ENCODE measurements at places on chromosomes 12 and 14.

DNA sequence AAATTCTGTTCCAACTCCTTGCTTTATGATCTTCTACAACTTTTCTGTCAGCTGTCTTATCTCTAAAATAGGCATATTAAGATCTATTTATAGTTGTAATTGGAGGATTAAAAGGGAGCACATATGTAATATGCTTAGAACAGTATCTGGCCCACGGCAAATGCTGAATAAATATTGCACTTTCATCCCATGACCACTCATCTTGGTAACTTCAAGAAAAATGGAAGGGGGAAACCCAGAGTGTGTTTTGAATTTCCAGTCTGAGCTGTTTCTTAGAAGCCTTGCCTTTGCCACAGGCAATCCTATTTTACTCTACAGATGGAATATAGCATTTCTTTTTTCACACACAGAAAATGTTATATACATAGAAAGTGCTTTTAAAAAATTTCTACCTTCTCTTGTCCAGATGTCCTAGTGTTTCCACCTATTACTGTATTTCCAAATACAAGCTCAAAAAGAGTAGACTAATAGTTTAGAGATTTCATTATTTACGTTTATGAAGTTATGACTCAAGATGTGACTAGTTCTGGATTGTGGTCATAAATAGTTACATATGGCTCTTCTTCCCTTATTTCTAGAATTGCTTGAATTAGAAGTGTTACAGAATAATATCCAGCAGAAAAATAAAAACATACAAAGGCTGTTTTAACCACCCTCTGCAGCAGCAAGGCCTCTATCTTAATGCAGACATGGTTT is 6.2 kb upstream of the STXBP6 start:
- no peak for DNase-seq

DNA sequence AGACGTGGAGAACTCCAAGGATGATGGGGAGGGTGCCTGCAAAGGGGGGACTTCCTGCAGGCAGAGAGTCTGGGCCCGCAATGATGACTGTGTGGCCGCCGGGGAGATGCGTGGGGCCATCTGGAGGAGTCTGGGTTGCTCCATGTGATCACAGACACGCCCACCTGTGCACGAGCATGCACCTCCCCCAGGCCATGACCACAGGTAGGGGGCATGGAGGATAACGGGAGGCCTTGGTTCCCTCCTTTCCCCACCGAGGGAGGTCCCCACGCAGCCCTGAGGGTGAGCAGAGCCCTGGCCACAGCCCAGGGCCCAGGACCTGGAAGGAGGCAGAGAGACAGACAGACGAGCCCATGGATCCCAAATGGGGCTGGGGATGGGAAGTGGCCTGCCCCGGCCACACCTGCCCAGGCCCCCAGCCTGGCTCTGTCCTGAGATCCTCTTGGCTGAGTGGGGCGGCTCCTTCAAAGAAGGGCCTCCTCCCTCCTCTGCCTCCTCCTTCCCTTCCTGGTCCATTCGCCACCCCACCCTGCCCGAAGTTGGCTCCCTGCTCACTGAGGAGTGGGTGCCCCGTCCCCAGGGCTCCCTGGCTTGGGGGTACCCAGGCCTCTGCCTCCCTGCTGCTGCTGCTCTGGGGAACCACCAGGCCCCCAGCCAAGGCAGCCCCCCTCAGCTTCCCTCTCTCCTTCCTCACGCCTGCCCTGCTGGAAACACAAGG is 138.2 kb downstream of the CALM1 start:
- DNase-seq, result no peak

DNA sequence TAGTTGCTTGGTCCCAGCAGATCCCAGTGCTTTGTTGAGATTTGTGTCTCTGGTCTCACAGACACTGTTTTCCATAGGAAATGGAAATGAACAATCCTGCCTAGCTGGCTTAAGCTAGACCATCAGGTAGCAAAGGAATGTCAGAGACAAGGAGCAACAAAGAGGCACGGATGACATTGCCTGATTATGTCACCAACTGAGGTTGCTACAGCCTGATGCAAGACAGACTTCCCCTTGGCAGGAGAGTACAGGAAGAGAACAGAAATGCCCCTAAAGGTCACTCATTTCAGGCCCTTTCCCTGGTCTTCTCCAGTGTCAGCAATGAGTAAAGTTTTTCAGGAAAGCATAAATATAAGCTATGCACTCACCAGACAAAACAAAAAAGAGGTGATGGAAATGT is 2.0 kb upstream of the PRB2 start:
- DNase-seq, result no peak

GRCh38 chr12:43106355-43106754 is 445.6 kb downstream of the ADAMTS20 start:
- DNase-seq, result no peak

- no peak for DNase-seq
Observed at GRCh38 chr12:6703631-6704030, 3.0 kb upstream of the PIANP start.

DNA sequence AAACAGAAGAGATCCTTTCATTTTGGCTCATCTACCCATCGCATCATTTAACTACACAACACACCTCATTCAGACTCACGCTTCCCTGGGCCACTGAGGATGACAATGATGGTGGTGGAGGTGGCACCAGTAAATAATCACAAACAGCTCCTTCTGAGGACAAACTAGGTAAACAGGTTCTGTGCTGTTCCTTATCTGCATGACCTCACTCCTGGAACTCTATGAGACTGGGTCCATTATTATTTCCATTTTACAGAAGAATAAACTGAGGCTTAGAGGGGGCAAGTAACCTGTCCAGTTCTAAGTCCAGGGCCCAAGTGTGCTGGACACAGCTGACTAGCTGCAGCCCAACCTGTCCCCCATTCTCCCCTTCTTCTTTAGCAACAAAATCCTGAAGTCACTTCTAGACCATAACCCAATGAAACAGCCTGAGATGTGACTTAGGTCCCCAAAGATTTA is 50.4 kb downstream of the ITPK1 start:
- no peak for DNase-seq

DNA sequence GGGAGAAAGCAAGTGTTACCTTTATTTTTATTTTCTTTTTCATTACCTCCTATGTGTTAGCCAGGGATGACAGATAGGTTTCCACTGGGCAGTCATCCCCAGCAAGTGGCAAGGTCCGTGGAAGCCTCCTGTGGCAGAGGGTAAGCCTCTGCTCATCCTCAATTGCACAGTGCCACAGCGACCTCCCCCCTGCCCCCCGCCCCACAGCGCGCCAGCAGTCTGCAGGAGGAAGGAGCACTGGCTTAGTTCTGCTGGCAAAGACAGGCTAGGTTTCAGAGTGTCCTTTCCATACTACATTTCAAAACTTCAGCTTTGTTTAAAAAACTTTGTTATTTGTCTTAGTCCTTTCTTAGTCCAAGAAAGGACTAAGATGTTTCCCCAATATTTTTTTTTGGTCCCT is 194.7 kb downstream of the EXOC5 start:
- no peak for DNase-seq

Measured in renal cortex interstitium (tissue), 15 donors.